ENCODE measurements at places on chromosomes 2 and 18.

DNA sequence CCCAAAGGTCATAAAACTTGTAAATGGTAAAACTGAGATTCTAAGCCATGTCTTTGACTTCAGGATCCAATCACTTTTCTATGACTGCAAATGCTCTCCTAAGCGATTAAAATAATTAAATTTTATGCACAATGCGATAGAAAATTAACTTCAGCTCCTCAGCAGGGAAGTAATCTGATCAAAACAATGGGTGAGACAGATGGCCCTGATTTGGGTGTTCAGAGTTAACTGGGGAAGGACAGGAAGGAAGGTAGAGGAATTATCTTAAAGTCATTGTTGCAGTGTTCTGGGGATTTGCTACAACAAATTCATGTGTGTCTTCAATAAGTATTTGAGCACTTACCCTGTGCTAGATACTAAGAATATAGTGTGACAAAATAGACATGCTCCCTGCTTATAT lies 446.0 kb upstream of the MEX3C start:
- no peak overlapping the region for H3K4me3 ChIP-seq
- no peaks in the 10 kb centered on the region for H3K27me3 ChIP-seq
- peak; percentile 56 for DNase-seq
- no peaks in the 10 kb centered on the region for H3K36me3 ChIP-seq
- no peaks in the 10 kb centered on the region for H3K4me1 ChIP-seq

GRCh38 chr2:157107877-157108276 lies 149.6 kb upstream of the GALNT5 start:
- no peaks in the 10 kb centered on the region for H3K4me1 ChIP-seq
- H3K36me3 ChIP-seq: no peaks in the 10 kb centered on the region
- no peak for DNase-seq
- H3K4me3 ChIP-seq: no peak overlapping the region
- H3K27me3 ChIP-seq: no peaks in the 10 kb centered on the region
- H3K27ac ChIP-seq: no peak overlapping the region

DNA sequence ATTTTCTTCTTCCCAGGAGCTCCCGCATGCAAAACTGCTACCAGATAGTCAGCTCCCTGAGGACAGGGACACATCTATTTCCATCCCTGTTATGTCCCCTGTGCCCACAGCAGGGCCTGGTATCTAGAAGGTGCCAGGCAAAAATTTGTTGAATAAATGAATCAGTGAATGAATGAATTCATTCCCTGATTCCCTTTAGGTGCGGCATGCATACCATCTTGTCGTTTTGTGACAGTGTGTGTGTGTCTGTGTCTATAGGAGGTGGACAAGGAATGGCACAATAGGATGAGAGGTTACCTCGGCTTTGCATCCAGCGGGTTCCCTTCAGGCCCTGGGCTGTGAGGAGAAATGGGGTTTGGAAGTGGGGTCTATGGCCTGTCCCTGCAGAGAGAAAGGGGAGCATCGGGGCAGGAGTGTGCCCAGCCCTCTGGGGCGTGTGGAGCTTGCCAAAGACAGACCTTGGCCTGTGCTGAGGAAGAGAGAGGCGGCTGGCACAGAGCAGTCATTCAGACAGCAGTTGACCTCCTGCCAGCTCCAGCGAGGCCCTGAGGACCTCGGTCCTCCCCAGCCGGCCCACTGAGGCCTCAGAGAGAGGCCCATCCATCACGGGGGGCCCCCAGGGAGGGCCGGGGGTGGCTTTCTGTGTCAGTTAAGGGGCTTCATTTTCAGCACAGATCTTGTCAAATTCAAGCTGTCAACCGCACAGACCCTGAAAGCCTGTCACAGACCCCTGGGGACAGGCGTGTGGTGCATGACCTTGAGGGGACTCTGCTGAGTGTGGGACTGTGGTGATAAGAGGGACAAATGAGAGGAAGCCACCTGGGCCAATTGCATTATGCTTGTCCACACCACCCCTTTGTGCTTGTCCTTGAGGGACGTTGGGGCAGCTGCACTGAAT lies 125.9 kb upstream of the CXCR4 start:
- DNase-seq: no peak
- H3K4me1 ChIP-seq: peaks cover 22% of the 10 kb centered on the region
- no peaks in the 10 kb centered on the region for H3K27me3 ChIP-seq
- no peaks in the 10 kb centered on the region for H3K36me3 ChIP-seq
- no peak overlapping the region for H3K4me3 ChIP-seq

GRCh38 chr18:48436907-48437306 lies 27.7 kb upstream of the ZBTB7C start:
- peaks cover 11% of the 10 kb centered on the region for H3K4me1 ChIP-seq
- no peaks in the 10 kb centered on the region for H3K27me3 ChIP-seq
- no peaks in the 10 kb centered on the region for H3K36me3 ChIP-seq
- no peak for DNase-seq
- H3K27ac ChIP-seq: no peak overlapping the region
- H3K4me3 ChIP-seq: no peak overlapping the region
